ENCODE measurements at places on chromosomes 2 and 18.

DNA sequence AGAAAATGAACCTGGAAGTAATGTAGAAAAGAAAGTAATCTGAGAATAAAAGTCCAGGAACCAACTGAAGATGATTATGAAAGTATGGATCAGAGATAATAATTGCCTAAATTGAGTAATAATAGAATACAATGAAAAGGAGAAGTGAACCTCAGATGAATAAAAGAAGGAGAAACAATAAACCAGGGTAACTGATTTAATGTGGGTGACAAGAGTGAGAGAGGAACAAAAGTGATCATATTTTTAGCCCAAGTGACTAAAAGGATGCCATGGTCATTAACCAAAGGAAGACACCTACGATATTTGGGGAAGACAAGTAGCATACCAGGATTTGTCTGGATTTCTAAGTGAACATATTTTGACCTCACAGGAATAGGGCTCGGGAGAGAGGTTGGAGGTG lies 600.6 kb downstream of the RNF144A start:
- DNase-seq: no peak

DNA sequence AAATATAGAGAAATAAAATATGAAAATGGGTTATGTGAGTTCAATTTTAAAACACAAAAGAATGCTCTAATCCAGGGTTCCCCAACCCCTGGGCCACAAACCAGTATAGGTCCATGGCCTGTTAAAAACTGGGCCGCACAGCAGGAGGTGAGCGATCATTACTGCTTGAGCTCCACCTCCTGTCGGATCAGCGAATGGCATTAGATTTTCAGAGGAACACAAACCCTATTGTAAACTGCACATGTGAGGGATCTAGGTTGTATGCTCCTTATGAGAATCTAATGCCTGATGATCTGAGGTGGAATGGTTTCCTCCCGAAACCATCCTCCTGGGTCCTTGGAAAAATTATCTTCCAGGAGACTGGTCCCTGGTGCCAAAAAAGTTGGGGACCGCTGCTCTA lies 34.7 kb downstream of the TTR start:
- no peak for DNase-seq

GRCh38 chr2:66587216-66587615 lies 152.3 kb downstream of the MEIS1 start:
- no peak for DNase-seq

DNA sequence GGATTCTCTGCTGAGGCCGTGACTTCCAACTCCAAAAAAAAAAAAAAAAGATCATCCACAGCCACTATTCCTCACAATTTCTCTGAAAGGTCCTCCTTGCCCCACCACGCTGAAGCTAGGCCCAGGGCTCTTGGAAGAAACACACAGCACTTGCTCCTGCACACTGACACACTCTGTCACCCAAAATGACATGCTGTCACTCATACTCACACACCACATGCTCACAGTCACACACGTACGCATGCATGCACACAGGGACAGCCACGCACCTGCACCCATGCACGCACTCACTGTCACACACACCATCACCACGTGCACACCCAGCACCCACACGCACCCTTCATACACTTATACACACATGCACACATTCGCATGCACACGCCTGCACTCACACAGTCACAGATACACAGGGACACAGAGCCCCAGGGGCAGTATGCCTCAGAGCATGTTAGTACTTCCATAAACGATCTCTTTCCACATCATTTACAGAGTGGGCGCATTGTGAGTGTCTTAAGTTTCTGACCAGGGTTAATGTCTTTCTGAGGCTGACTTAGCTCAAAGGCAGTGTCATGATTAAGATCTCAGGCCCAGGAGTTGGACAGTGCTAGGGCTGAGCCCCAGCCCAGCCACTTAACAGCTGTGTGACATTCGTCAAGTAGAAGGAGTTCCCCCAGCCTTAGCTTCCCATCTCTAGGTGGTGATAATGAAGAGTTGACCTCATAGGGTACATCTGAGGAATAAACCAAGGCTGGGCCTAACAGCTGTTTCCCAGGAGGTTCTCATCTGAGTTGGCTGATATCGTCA lies 93.4 kb downstream of the GLI2 start:
- DNase-seq: no peak

DNA sequence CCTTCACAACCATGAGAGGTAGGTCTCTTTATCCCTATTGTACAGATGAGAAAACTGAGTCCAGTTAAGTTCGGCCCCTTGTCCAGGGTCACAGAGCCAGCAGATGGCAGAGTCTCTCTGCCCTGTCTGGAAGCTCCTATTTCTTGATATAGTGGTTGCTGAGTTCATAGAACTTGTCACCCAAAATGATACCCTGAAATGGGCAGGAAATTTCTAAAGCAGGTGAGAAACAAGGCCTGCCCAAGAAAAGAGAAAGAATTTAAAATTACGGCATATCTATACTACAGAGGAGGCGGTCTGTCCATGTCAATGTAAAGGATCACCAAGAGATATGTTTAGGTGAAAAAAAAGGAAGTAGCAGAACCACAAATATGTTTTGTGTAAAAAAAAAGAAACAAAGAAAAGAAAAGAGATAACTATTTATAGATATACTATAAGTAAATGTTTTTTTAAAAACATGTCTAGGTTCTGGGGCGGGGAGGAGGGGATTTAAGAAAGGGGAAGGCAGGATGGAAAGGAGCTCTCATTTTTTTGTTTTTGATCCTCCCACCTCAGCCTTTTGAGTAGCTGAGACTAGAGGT lies 39.8 kb downstream of the MYO7B start:
- no peak for DNase-seq

- DNase-seq: no peak
Measured at GRCh38 chr2:202355993-202356505, 20.1 kb upstream of the BMPR2 start.

DNA sequence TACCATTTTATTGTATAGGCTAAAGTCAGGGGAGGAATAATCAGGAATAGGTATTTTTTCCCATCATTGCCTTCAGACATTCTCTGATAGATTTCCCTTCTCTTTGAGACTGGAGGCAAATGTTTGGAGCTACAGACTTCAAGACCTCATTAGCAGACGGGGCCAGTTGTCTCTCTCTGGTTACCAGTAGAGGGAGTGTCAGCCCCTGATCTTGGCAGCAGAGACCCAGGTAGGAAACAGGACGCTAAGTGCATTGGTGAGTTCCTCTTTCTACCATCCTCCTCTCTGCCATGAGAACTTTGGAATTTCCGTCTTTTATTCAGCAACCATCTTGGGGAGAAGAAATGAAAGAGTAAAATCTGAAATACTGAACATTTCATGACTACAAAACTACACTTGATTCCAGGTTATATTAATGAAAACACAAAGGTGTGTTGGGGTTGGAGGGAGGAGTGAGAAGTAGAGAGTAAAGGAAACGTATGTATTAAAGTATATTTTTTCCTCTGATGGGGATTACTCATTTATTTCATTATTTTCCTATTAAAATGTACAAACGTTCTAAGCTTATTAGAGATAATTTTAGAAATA lies 186.2 kb upstream of the GCFC2 start:
- DNase-seq: no peak

- DNase-seq: no peak
Measured at GRCh38 chr18:11258039-11258610, 108.8 kb upstream of the PIEZO2 start.

DNA sequence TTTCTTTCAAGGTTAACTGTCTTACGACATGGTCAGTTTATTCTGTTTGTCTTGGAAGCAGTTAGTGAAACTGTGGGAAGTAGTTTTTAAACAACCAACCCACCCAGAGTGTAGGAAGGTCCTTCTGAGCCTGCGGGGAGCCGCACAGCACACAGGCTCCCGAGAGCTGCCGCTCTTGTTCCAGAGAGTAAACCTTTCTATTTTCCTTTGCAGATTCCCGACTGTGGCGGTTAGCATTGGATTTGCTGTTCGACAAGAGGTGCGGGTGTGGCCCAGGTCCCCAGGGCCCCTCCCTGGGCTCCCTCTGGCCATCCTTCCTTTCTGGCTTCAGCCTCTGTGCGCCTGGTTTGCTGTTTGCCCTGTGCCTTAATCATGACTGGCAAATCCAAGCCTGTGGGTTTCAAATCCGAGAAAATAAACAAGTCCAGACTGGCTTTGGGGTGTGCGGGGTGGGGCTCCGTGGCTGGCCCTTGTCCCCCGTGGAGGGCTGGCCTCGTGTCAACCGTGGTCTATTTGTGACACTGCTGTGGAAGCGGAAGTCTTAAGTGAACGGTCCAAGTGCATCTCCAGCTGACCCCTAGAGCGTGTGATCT lies 30.7 kb downstream of the IMPA2 start:
- DNase-seq: no peak

GRCh38 chr18:46378126-46378863 lies 274.1 kb downstream of the HAUS1 start:
- DNase-seq: no peak

- no peak for DNase-seq
Measured at GRCh38 chr2:44242904-44243303, 32.4 kb upstream of the SLC3A1 start.

GRCh38 chr2:53576166-53576565 lies 191.4 kb upstream of the CHAC2 start:
- DNase-seq: no peak

GRCh38 chr2:146820672-146821071 lies 1024.2 kb upstream of the ACVR2A start:
- DNase-seq: no peak

- no peak for DNase-seq
Measured at GRCh38 chr2:179661986-179662385, 199.4 kb downstream of the ZNF385B start.

GRCh38 chr2:75170889-75171288 lies 28.4 kb downstream of the TACR1 start:
- no peak for DNase-seq

DNA sequence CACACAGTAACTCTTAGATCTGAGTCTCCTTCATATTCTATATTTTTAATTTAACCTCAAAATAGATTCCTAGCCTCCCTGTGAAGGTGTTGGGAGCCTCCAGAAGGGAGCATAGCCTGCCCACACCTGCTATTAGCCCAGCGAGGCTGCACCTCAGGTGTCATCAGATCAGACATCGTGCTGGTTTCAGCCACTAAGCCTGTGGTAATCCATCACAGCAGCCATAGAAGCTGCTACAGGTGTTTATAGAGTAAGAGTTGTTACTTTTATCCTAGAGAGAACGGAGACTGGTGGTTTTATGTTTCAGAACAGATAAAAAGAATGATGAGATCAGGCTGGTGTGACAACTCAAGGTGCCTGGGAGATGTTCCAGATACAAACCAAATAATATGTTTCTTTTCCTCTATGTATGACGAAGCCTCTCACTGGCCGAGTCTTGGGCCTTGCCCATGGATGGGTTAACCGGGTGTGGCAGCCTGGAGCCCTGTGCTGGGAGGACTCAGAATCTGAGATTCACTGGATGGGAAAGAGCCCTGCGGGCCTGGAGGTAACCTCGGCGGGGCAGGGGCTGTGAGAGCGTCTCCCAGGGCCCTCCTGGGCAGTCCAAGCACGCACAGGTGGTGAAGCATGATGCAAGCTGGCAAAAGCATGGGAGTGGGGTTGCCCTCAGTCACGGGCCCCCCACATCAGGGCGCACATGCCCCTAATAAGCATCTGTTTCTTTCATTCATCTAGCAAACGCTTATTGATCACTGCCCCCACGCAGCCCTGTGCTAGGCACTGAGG lies 73.7 kb downstream of the MRPS9 start:
- DNase-seq: no peak

- no peak for DNase-seq
Measured at GRCh38 chr2:108634011-108634410, 85.3 kb upstream of the RANBP2 start.

- DNase-seq: no peak
Measured at GRCh38 chr18:9818423-9818734, 67.4 kb upstream of the TXNDC2 start.

- no peak for DNase-seq
Measured at GRCh38 chr2:189152483-189152882, 27.1 kb downstream of the COL5A2 start.

GRCh38 chr2:194491409-194492115 lies 1165.5 kb upstream of the SLC39A10 start:
- DNase-seq: no peak

DNA sequence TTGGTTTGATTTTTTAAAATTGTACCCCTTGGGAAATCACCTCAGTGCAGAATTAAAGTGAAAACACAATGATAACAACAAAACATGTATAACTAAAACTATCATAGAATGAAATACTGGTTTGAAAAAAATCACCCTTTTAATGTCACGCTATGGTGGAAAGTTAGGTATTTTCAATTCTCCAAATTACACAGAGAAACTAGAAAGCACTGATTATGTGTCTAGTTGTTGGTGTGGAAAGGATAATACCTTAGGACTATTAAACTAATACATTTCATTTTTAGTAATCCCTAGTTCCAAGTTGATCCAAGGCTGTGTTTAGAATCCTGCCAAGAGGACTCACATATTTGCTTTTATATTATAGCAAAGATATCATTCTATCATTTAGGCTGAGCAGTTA lies 71.2 kb downstream of the NUP35 start:
- no peak for DNase-seq

GRCh38 chr2:222033541-222033940 lies 265.3 kb downstream of the PAX3 start:
- DNase-seq: no peak

DNA sequence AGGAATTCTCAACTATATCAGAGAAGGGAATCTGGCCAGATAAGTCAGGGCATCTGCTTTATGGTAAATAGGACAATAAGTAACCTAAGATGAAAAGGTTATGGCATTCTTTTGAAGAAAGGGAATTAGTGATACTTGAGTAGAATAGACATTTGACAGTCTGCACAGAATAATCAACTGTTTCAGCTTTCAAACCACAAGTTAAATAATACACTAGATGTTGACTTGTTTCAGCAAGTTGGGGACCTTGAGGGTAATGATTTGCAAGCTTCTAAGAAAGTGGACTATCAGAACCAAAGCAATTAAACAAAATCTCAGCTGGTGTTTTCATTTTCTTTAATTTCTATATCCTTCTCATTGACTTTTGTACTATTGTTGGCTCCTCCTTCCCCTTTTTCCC lies 54.5 kb downstream of the SLC39A10 start:
- no peak for DNase-seq

DNA sequence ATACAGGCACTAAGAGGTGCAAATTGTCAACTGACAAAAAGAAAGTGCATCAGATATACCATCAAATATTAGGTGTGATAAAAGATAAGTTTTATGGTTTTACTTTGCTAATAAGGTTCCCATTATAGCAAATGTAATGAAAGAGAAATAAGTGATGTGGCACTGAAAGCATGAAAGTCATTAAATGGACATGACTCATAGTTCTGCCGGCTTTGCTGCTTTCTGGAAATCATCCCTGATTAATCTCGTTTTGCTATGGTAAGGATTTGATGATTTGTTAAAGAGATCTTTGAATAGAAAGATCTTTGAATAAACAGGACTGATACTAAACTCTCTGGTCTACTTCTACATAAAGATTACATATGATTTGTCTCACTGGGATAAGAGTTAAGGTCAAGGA lies 72.7 kb downstream of the CLIP4 start:
- no peak for DNase-seq
